ENCODE measurements at places on chromosomes 11 and 22. TPM values are rescaled to one million over a fixed set of nuclear protein-coding genes. Genes with fewer than 3 reads are reported as not detected.

GRCh38 chr22:39155421-39155820, 2.9 kb upstream of the CBX7 start:
- peaks cover 3% of the 10 kb centered on the region for H3K4me1 ChIP-seq
- DNase-seq: no peak
- H3K4me3 ChIP-seq: no peak overlapping the region
- H3K27ac ChIP-seq: no peak overlapping the region

DNA sequence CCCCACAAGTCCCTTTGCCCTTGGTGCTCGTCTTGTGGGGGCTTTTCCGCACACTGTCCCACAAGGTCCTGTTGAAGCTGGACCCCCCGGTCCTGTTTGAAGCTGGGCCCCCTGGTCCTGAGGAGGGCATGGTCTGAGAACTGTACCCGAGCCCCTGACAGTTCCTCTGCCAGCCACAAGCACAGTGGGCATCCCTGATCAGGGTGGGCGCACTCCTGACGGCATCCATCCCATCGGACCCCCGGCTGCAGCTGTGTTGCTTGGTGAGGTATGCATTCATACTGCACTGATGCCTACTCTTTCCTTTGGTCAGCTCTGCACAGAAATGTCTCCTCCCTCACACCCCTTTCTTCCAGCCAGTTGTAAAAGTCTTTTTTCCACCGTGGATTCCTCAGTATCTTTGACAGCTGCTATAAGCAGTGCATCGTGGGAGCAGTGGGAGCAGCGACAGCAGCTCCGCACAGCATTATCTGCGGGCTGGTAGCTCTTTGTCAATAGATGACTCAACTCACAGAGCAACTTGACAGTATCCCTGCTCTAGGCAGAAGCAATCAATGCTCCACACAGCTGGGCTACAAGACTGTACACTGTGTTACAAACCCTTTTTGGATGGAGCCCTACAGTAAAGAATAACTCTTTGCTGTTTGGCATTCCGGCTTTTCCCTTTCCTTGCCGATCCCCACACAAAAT, 1030.8 kb upstream of the CCDC90B start:
- no peak overlapping the region for H3K4me3 ChIP-seq
- H3K27me3 ChIP-seq: no peaks in the 10 kb centered on the region
- no peaks in the 10 kb centered on the region for H3K4me1 ChIP-seq
- H3K27ac ChIP-seq: no peak overlapping the region
- no peak for DNase-seq
- no peaks in the 10 kb centered on the region for H3K36me3 ChIP-seq

- H3K27me3 ChIP-seq: no peaks in the 10 kb centered on the region
- H3K4me3 ChIP-seq: no peak overlapping the region
- H3K36me3 ChIP-seq: no peaks in the 10 kb centered on the region
Observed at GRCh38 chr11:130587658-130588057, 139.2 kb downstream of the ADAMTS15 start.

DNA sequence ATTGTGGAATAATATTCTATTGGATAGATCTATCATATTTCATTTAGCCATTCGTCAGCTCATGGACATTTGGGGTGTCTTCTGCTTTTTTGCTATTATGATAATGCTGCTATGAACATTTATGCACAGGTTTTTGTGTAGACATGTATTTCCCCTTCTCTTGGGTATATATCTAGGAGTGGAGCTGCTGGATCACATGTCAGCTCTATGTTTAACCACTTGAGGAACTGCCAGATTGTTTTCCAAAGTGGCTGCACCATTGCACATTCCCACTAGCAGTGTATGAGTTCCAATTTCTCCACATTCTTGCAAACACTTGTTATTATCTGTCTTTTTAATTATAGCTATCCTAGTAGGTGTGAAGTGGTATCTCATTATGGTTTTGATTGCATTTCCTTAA, 75.0 kb downstream of the C11orf65 start:
- no peaks in the 10 kb centered on the region for H3K27me3 ChIP-seq
- no peak for DNase-seq
- no peak overlapping the region for H3K27ac ChIP-seq
- no peaks in the 10 kb centered on the region for H3K36me3 ChIP-seq

SPDYC gene
- not detected for total RNA-seq

DNA sequence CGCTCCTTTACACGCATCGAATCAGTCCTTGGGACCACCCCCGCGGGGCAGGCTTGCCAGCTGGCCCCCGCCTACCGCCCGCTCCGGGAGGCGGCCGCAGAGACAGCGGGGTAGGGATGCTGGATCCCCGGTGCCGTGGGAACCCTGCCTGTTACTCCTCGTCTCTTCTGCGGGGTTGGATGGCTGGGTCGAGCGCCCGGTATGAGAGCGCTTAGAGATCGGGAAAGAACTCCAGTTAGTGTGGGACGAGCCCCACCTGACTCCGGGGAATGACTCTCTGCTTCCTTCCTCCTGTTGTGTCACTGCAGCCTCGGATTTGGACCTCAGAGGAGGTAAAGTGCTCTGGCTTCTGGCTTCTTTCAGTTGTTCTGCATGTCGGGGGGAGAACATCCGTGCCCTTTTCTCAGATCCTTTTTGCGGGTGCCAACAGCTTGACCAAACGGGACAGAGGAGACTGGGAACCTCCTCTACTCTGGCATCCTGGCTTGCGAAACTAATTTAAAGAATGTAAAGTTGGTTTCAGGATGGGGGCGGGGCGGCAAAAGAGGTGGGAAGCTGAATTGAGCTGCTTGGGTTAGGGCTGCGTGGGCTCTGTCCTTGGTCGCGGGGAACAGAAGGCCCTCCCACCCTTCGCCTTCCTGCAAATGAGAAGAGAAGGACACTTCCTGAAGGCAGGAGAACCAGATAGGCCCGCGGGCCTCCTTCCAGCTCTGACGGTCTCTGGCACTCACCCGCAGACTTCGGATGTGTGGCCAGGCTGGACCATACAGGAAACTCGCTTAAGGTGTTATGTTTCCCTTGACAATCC, 938 bp downstream of the LAYN start:
- peak overlapping the region; percentile 44 for H3K4me3 ChIP-seq
- H3K4me1 ChIP-seq: no peaks in the 10 kb centered on the region
- H3K27ac ChIP-seq: peak overlapping the region; percentile 7
- H3K27me3 ChIP-seq: no peaks in the 10 kb centered on the region
- DNase-seq: peak; percentile 73

GRCh38 chr11:27864611-27865010, 164.4 kb upstream of the BDNF start:
- H3K4me1 ChIP-seq: no peaks in the 10 kb centered on the region
- DNase-seq: no peak
- no peak overlapping the region for H3K4me3 ChIP-seq
- H3K27me3 ChIP-seq: no peaks in the 10 kb centered on the region

DNA sequence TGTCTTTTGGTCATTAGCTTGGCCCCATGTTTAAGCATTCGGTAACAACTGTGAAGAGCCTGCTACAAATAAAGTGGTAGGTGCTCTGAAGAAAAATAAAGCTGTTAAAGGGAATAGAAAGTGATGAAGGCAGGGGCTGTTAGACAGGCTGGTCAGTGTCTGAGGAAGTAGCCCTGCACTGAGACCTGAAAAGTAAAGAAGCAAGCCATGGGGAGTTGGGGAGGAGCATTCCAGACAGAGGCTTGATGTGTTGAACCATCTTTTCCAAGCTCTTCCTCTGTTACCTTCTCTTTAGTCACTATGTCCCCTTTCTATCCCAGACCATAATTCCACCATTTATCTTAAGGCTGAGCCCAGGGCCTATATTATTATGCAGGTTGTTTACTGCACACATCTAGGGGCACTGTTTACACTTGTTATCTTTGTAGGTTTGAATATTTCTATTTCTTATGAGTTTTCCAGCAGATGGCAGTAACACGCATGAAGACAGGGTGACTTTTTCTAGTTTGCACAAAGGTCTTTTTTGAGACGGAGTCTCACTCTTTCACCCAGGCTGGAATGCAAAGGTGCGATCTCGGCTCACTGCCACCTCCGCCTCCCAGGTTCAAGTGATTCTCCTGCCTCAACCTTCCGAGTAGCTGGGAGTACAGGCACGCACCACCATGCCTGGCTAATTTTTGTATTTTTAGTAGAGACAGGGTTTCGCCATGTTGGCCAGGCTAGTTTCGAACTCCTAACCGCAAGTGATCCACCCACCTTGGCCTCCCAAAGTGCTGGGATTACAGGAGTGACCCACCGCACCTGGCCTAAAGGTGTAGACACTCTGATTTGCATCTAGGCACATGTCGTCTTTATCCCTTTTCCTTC, 23.0 kb downstream of the ZFTA start:
- DNase-seq: peak; percentile 53
- H3K27me3 ChIP-seq: no peaks in the 10 kb centered on the region
- H3K36me3 ChIP-seq: no peaks in the 10 kb centered on the region
- H3K4me3 ChIP-seq: no peak overlapping the region
- no peaks in the 10 kb centered on the region for H3K4me1 ChIP-seq
- no peak overlapping the region for H3K27ac ChIP-seq

GRCh38 chr11:126573325-126573978, 218.0 kb downstream of the ST3GAL4 start:
- no peak overlapping the region for H3K4me3 ChIP-seq
- no peaks in the 10 kb centered on the region for H3K36me3 ChIP-seq
- DNase-seq: no peak
- no peak overlapping the region for H3K27ac ChIP-seq

DNA sequence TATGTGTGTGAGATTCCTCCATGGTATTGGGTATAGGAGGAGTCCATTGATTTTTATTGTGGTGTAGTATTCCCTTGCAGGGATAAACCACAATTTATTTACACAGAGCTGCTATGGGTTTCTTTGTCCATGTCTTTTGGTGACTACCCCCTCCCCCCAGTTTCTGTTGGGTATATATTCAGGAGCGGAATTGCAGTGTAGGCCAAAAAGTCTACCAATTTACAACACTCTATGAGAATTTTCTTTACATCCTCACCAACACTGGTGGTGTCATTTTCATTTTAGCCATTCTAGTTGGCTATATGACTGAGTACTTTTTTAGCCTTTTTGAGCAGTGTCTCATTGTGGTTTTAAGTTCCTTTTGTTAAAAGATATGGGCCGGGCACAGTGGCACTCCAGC, 55.2 kb upstream of the ATXN10 start:
- no peak overlapping the region for H3K4me3 ChIP-seq
- H3K27ac ChIP-seq: no peak overlapping the region
- no peaks in the 10 kb centered on the region for H3K27me3 ChIP-seq
- H3K36me3 ChIP-seq: no peaks in the 10 kb centered on the region
- DNase-seq: no peak
- H3K4me1 ChIP-seq: no peaks in the 10 kb centered on the region

GRCh38 chr11:19432370-19433061, 191.8 kb upstream of the E2F8 start:
- H3K27me3 ChIP-seq: peaks cover 3% of the 10 kb centered on the region
- no peak overlapping the region for H3K27ac ChIP-seq
- no peaks in the 10 kb centered on the region for H3K36me3 ChIP-seq
- no peak overlapping the region for H3K4me3 ChIP-seq
- H3K4me1 ChIP-seq: no peaks in the 10 kb centered on the region
- no peak for DNase-seq

ADAMTS15 gene
- 6.2 TPM for total RNA-seq

GRCh38 chr11:19557720-19558140, 154.9 kb upstream of the NAV2 start:
- no peaks in the 10 kb centered on the region for H3K36me3 ChIP-seq
- H3K4me1 ChIP-seq: no peaks in the 10 kb centered on the region
- no peak overlapping the region for H3K27ac ChIP-seq
- DNase-seq: peak; percentile 88

KRTAP5-7 gene
- 0.22 TPM for total RNA-seq

DNA sequence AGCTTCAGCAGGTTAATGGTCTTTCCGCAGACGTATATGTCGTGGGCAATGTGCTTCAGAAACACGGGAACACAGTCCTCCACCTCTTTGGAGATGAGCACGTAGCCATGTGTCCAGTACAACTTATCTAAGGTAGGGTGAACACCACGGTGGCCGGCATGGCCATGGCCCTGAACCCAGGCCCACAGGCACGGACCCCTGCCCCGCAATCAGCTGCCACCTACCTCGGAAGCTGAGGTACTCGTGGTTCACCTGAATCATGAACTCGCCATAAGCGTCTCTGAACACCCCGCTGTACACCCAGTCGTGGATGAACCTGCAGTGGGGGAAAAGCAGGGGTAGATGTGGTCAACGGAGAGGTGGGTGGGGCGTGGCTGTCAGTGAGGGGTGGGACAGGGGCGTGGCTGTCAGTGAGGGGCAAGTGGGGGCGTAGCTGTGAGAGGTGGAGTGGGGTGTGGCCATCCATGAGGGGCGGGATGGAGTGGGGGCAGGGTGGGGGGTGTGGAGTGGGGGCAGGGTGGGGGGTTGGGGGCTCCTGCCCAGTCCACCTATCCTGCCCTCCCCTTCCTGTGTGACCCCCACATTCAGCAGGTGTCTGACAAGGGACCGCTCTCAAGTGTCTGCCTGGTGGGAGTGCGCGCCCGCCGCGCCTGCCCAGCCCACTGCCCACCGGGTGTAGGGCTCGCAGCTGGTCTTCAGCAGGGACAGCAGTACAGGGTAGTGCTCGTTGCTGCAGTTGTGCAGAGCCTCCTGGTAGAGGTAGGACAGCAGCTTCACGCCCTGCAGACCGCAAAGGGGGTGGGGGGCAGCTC, 18.6 kb downstream of the TUBGCP6 start:
- no peak overlapping the region for H3K27ac ChIP-seq
- H3K4me3 ChIP-seq: no peak overlapping the region
- DNase-seq: no peak
- no peaks in the 10 kb centered on the region for H3K36me3 ChIP-seq
- H3K27me3 ChIP-seq: no peaks in the 10 kb centered on the region

TMPRSS6 gene
- total RNA-seq: 1.4 TPM

DNA sequence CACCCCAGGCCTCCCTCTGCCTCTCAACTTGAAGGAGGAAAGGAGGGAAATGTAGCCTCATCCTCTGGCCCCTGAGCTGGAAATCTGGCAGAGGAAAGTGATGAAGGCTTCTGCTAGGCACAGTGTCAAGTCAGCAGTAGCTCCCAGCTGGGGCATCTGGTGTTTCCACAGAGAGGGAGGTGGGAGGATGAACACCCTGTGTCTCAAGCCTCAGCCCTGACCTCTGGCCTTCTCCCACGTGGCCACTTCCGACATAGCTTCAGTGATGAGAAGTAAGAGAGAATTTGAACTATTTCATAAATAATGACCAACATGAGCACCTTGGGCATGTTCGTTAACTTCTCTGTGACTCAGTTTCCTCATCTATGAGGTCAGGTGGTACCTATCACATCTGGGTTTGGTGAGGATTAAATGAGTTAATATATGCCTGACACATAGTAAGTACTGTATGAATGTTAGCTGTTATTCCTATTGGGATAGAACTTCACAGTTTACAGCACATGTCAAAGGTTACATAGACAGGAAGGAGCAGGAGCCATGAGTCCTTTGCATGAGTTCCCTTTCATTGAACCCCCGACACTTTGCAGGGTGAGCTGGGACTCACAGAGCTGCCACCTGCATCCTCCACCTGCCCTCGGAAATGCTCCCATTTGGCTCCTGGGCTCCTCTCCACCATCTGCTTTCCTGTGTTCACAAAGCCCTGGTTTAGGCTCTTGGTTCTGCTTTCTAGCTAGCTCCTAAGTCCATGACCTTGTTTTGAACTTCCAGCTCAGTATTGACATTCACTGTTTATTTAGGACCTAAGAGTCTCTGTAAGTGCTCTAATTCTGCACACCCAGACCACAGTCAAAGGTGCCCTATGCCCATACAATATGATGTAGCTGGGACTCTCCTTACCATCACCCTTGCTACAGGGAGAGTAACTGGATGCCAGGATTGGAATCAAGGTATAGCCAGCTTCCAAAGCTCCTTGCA, 61.7 kb downstream of the CSNK2A3 start:
- H3K4me1 ChIP-seq: no peaks in the 10 kb centered on the region
- no peaks in the 10 kb centered on the region for H3K27me3 ChIP-seq
- no peak overlapping the region for H3K4me3 ChIP-seq
- no peaks in the 10 kb centered on the region for H3K36me3 ChIP-seq
- DNase-seq: no peak

GRCh38 chr11:128036556-128037093, 550.7 kb downstream of the ETS1 start:
- H3K4me3 ChIP-seq: no peak overlapping the region
- no peaks in the 10 kb centered on the region for H3K27me3 ChIP-seq
- H3K27ac ChIP-seq: no peak overlapping the region
- H3K4me1 ChIP-seq: no peaks in the 10 kb centered on the region
- H3K36me3 ChIP-seq: no peaks in the 10 kb centered on the region

BACE1 gene
- total RNA-seq: 24.5 TPM

PRG2 gene
- 0.22 TPM for total RNA-seq

Measured in kidney (tissue), 22 donors.